ENCODE measurements at places on chromosomes 4 and X.

GRCh38 chr4:180630012-180630665 is 1613.1 kb upstream of the TENM3 start:
- no peak for DNase-seq

GRCh38 chr4:1375051-1375721 is 28.2 kb downstream of the UVSSA start:
- no peak for DNase-seq

- no peak for DNase-seq
These were observed 588.6 kb downstream of the NLGN4X start for GRCh38 chrX:5640071-5640470.

- no peak for DNase-seq
These were observed 46.7 kb downstream of the DDX60L start for GRCh38 chr4:168433571-168433970.

DNA sequence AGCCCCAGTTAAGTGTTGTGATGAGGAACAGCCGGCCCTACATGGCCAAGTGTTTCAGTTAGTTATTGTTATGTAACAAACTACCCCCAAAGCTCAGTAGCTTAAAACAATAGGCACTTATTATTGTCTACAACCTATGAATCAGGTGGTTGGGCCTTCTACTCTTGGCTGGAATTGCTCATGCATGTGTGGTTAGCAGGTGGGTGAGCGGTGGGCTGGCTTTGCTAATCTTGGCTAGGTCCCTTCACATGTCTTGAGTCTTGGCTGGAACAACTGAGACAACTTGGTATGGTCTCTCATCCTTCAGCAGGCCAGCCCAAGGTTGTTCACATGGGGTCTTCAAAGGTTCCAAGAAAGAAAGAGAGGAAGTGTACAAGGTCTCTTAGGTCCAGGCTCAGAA is 54.5 kb upstream of the CHRNA9 start:
- DNase-seq: no peak

DNA sequence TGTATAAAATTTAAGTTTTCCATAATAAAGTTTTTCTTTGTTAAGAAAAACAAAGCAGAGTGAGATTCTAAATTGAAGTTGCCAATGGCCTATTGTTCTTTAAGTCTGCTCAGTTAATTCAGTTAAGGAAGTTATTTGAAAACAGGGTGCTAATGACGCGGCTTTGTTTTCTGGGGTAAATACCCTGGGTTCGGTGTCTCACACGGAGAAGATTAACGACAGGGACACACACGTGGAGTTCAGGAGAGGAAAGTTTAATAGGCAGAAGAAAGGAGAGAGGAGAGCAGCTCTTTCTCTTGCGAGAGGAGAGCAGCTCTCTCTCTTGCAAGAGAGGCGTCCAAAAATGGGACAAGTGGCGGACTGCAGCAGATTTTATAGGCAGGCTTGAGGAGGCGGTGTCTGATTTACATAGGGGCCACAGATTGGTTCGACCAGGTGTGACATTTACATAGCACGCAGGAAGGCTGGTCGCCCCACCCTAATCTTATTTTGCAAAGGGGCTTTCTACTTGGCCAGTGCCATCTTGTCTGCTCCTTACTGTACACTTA is 9.6 kb downstream of the CA5B start:
- DNase-seq: no peak

- DNase-seq: no peak
These were observed 231.9 kb upstream of the INTU start for GRCh38 chr4:127400731-127401346.

GRCh38 chrX:66167431-66167830 is 3.4 kb downstream of the HEPH start:
- DNase-seq: no peak

DNA sequence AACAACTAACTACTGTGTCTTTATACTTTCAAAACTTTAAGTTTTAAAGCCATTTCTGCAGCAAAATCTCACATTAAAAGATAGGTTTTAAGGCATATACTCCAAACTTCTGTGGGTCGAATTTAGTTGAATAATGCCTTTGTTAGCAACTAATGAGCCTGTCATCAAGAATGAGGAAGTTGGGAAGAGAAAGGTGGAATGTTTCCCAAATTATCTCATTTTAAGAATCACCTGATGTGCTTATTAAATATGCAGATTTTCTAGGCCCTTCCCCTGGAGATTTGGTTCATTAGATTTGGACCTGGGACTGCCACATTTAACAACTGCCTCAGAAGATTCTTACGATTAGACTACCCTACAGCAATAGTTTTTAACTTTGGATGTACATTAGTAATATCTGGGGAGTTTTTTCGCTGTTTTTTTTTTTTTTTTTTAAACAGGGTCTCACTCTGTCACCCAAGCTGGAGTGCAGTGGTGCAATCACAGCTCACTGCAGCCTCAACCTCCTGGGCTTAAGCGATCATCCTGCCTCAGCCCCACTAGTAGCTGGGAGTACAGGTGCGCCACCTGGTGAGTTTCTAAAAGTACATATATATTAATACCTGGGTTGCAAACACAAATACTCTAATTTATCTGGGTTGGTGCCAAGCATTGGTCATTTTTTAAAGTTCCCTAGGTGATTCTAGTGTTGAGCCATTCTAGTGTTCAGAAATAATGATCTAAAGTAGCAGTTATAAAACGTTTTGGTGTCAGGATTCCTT is 16.1 kb upstream of the TASL start:
- DNase-seq: no peak

DNA sequence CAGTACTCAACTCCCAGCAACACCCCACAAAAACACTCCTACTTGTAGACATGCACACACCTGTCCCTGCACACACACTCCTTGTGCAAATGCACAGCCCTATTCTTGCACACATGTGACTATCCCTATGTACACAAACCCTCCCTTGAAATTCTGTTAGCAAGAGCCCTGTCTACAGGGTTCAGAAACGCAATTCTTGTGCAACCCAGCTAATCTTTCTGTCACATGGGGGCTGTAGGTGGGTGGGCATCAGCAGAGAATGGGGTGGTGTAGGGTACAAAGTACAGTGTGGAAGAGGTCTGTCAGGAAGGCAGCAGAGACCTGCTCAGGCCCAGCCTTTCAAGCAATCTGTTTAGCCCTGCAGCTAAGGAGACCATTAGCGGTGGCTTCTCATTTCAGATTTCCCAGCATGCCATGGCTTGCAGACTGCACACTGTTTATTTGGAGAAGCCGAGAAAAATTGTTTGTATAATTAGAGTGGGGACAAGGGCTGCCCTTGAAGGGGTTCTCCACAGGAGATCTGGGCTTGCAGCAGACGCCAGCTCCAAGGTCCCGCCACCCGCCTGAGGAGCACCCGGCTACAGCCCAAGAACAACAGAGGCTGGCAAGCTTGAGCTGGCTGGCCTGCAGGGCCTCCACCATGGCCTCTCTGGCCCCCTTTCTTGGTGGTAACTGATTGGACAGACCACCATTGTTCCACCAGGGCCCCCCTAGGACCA is 144.0 kb upstream of the PJA1 start:
- DNase-seq: no peak

GRCh38 chr4:108024085-108024877 is 34.6 kb downstream of the HADH start:
- no peak for DNase-seq

DNA sequence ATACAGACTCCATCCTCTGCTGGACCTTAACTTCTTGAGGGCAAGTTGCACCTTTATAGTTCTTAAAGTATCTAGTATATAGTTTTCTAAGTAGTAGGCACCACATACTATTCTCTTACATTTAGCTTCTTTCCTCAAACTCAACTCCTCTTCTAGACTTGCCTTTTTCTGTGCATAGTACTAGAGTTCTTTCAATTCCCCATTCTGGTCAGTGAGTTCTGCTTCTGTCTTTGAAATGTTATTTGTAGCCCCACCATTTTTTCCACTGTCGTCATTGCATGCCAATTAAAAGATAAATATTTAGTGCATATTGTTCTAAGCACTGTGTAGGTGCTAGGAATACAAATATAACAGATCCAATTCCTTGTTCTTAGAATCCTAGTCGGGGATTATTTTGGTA is 31.6 kb downstream of the CDKL5 start:
- no peak for DNase-seq

DNA sequence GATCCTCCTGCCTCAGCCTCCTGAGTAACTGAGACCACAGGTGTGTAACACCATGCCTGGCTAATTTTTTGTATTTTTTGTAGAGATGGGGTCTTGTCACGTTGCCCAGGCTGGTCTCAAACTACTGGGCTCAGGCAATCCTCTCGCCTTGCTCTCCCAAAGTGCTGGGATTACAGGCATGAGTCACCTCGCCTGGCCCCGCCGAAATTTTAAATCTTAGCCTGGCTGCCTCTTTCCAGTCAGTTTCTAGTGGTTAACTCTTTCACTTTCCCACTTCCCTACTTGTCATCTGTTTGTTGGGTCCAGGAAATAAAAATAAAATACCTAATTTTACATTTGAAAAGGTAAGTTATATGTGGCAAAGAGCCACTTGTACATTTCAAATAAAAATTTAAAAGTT is 62.4 kb downstream of the TMEM165 start:
- DNase-seq: no peak

DNA sequence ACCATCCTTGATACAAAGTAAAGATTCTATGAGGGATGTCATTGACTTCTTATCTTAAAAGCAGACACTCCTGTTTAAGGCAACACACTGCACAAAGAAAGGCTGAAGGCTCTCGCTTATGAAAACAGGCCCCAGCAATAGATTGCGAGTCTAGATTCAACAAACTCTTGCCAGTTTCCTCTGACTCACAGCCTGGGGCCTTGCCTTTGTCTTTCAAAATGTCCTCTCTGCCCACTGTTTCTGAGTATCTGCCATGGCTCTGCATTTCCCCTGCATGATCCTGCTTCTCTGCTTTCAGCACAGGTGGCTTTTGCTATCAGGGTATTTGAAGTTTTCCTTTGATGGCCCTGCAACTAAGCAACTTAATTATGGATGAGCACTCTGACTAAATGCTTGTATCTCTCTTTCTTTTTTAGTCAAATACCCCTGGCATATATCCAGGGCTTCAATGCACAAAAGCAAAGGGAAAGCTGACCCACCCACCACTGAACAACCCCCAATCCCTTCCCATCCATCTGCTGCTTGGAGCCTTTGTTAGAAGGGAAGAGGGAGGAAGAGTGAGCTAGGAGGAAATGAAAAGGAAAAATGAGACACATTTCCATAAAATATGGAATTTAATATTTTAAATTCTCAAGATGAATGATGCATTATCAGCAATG is 32.2 kb downstream of the NDP start:
- no peak for DNase-seq
